ENCODE measurements at places on chromosomes 6 and 20. TPM values are rescaled to one million over a fixed set of nuclear protein-coding genes. Genes with fewer than 3 reads are reported as not detected.
A peak's percentile ranks its signal among the peaks of the same experiment; 100 is the strongest.

Gene DACT2
- total RNA-seq = 0.14 TPM

Gene SYNDIG1
- total RNA-seq = not detected

Gene SLC24A3
- 0.07 TPM for total RNA-seq

Gene GTSF1L
- not detected for total RNA-seq

- H3K27ac ChIP-seq = no peak overlapping the region
- H3K36me3 ChIP-seq = no peaks in the 10 kb centered on the region
- no peaks in the 10 kb centered on the region for H3K27me3 ChIP-seq
- DNase-seq = no peak
- H3K4me1 ChIP-seq = no peaks in the 10 kb centered on the region
Measured at GRCh38 chr20:33702861-33703260, 16.7 kb upstream of the E2F1 start.

- H3K4me1 ChIP-seq = no peaks in the 10 kb centered on the region
- H3K4me3 ChIP-seq = no peak overlapping the region
- H3K36me3 ChIP-seq = no peaks in the 10 kb centered on the region
- no peak for DNase-seq
- H3K27me3 ChIP-seq = no peaks in the 10 kb centered on the region
Measured at GRCh38 chr6:23280437-23280836, 711.1 kb downstream of the HDGFL1 start.

DNA sequence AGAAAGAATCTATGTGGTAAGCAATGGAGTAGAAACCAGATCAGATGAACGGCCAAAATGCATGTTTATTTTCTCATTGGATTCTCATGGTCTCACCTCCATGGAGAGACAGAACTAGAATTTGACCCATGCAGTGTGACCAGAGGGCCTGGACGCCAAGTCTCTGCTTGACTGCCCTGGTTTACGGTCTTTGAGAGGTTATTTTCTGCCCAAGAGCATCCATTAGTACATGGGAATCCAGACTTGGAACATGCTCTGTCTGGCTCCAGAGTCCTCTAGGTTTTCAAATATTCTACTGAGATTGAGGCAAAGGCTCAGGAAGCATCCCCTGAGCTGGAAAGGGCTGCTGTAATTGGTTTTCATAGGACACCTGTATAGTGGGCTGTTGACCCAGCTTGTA lies 45.5 kb upstream of the UST start:
- H3K4me1 ChIP-seq = peaks cover 12% of the 10 kb centered on the region
- DNase-seq = no peak
- H3K36me3 ChIP-seq = no peaks in the 10 kb centered on the region
- peak overlapping the region; percentile 78 for H3K4me3 ChIP-seq

DNA sequence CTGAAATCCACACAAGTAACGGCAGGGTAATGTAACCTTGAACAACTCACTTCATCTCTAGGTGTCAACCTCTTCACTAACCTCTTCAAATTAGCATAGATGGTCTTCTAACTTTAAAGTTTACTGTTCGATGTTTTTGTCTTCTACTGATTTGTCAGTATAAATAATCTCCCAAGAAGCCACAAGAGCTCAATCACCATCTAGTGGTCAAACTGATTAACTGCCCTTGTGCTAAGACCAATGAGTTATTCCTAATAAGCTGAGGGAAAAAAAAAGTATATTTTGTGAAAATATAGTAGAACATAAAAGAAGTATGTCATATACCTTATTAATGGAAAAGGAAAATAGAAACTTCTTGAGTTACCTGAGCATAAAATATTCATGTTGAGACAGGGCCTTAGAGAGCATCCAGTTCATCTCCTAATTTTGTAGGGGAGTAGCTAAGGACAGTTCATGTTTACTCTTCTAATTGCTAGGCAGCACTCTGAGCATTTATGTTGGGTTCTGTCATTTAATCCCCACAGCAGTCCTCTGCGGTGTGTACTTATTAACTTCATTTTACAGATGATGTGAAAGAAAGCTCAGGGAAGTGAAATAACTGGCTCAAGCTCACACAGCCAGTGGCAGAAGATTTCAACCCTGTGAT lies 317.1 kb downstream of the ESR1 start:
- H3K27ac ChIP-seq = peak overlapping the region; percentile 19
- no peak overlapping the region for H3K4me3 ChIP-seq
- no peaks in the 10 kb centered on the region for H3K27me3 ChIP-seq
- DNase-seq = no peak

GRCh38 chr20:60862601-60863000 lies 389.5 kb upstream of the CDH4 start:
- no peak for DNase-seq
- H3K27ac ChIP-seq = no peak overlapping the region
- H3K4me3 ChIP-seq = no peak overlapping the region
- H3K4me1 ChIP-seq = no peaks in the 10 kb centered on the region
- H3K27me3 ChIP-seq = peaks cover 11% of the 10 kb centered on the region

DNA sequence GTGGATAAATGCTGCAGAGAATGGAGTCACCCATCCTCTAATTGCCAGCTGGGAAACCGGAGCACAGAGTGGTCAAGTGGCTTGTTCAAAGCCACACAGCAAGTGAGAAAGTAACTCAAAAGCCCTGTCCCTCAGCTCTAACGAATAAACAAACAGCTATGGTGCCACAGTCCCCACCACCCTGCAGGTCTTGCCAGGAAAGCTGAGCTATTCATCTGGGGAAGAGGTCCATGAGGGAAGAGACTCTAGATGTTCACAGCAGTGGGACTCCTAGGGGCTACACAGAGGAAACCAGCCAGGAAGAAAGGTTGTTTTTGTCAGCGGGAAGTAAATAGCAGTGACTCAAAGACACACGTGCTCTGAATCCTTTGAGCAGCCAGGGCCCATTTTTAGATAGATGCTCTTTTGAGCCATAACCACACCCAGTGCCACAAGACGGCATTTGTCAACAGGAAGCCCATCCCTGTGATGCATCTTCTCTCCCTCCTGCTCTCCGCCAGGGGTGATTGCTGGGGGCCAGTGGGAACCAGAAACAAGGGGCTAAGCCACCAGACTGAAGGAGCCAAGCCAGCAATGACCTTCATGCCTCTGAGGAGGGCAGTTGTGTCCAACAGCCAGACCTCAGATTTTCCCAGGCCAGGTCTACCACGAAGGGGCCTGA lies 32.4 kb upstream of the TCP11 start:
- no peak overlapping the region for H3K4me3 ChIP-seq
- H3K27ac ChIP-seq = no peak overlapping the region
- H3K27me3 ChIP-seq = peaks cover 42% of the 10 kb centered on the region
- DNase-seq = no peak
- H3K36me3 ChIP-seq = peaks cover 4% of the 10 kb centered on the region

GRCh38 chr20:15072316-15072715 lies 734.9 kb upstream of the FLRT3 start:
- H3K4me1 ChIP-seq = no peaks in the 10 kb centered on the region
- no peak for DNase-seq
- no peaks in the 10 kb centered on the region for H3K36me3 ChIP-seq
- no peaks in the 10 kb centered on the region for H3K27me3 ChIP-seq
- no peak overlapping the region for H3K27ac ChIP-seq
- no peak overlapping the region for H3K4me3 ChIP-seq

GRCh38 chr6:55617272-55617671 lies 38.3 kb upstream of the HMGCLL1 start:
- H3K4me1 ChIP-seq = no peaks in the 10 kb centered on the region
- no peaks in the 10 kb centered on the region for H3K27me3 ChIP-seq
- no peaks in the 10 kb centered on the region for H3K36me3 ChIP-seq
- no peak overlapping the region for H3K4me3 ChIP-seq

- H3K36me3 ChIP-seq = peaks cover 5% of the 10 kb centered on the region
- H3K4me3 ChIP-seq = peak overlapping the region; percentile 44
- peak overlapping the region; percentile 33 for H3K27ac ChIP-seq
- no peak for DNase-seq
- peaks cover 6% of the 10 kb centered on the region for H3K27me3 ChIP-seq
- H3K4me1 ChIP-seq = peaks cover 40% of the 10 kb centered on the region
Measured at GRCh38 chr6:25944688-25945574, 14.4 kb upstream of the SLC17A2 start.

GRCh38 chr6:23696992-23697391 lies 429.0 kb upstream of the NRSN1 start:
- no peak for DNase-seq
- H3K27ac ChIP-seq = no peak overlapping the region
- H3K4me1 ChIP-seq = no peaks in the 10 kb centered on the region
- H3K27me3 ChIP-seq = no peaks in the 10 kb centered on the region

GRCh38 chr6:157133856-157134255 lies 189.5 kb downstream of the TMEM242 start:
- no peak for DNase-seq
- H3K4me1 ChIP-seq = peaks cover 22% of the 10 kb centered on the region

DNA sequence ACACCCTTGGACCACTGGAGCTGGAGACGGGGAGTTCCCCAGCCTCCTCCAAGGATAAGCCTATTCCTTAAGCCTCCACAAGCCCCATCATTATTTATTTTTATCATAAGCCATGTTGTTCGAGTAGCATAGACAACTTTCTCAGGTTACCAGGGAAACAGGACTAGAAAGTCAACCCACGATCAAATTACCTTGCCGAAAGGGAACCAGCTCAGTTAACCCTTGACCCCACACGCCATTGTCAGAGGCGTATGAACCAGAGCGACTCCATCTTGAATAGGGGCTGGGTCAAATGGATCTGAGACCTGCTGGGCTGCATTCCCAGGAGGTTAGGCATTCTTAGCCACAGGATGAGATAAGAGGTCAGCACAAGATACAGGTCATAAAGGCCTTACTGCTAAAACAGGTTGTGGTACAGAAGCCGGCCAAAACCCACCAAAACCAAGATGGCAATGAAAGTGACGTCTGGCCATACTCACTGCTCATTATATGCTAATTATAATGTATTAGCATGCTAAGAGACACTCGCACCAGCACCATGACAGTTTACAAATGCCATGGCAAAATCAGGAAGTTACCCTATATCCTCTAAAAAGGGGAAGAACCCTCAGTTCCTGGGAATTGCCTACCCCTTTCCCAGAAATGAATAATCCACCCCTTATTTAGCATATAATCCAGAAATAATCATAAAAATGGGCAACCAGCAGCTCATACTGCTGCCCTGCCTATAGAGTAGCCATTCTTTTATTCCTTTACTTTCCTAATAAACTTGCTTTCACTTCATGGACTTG lies 22.4 kb downstream of the SYNJ2 start:
- no peak overlapping the region for H3K4me3 ChIP-seq
- DNase-seq = no peak
- H3K27ac ChIP-seq = no peak overlapping the region
- H3K4me1 ChIP-seq = peaks cover 74% of the 10 kb centered on the region

GRCh38 chr6:4587171-4587570 lies 189.0 kb upstream of the CDYL start:
- peaks cover 24% of the 10 kb centered on the region for H3K27me3 ChIP-seq
- H3K4me3 ChIP-seq = no peak overlapping the region
- no peaks in the 10 kb centered on the region for H3K4me1 ChIP-seq
- H3K27ac ChIP-seq = no peak overlapping the region

DNA sequence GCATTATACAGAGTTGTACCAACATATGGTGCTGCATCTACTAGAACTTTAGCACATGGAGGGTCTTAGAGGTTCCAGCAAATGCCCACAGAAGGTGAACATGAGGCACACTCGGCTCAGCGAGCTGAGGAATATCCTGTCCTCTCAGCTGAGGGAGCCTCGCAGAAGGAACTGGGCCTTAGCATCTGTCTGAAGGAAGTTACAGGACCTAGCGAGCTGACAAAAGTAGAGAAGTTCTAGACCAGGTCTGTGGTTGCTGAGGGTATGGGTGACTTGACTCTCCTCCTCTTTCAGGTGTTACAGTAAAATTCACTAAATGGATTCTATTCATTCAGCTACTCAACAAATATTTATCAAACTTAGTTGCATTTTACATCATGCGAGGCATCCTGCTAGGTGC lies 157.2 kb downstream of the ZDHHC14 start:
- DNase-seq = peak; percentile 29
- H3K27ac ChIP-seq = no peak overlapping the region
- H3K36me3 ChIP-seq = peaks cover 3% of the 10 kb centered on the region

GRCh38 chr6:10723567-10723881 lies 654 bp downstream of the TMEM14C start:
- DNase-seq = no peak
- H3K4me3 ChIP-seq = peak overlapping the region; percentile 96
- H3K36me3 ChIP-seq = peaks cover 16% of the 10 kb centered on the region
- H3K27me3 ChIP-seq = no peaks in the 10 kb centered on the region
- peak overlapping the region; percentile 96 for H3K27ac ChIP-seq

DNA sequence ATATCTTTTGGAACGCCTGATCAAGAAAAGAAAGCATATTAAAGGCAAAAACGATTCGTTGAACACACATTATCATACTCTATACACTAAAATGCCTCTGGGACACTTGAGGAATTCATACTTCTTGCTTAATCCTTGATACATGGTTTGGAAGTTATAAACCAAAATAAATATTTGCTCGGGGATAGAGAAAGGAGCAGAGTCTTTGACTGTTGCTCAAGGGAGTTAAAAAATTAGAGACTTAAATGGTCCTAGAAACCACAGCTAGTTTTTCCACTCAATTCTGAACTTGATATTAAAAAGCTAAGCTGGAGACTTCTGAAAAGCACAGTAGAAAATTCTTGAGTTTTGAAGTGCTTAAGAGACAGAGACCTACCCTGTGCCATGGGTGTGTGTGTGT lies 98.9 kb downstream of the BCKDHB start:
- H3K27ac ChIP-seq = no peak overlapping the region
- no peaks in the 10 kb centered on the region for H3K4me1 ChIP-seq
- H3K27me3 ChIP-seq = no peaks in the 10 kb centered on the region

DNA sequence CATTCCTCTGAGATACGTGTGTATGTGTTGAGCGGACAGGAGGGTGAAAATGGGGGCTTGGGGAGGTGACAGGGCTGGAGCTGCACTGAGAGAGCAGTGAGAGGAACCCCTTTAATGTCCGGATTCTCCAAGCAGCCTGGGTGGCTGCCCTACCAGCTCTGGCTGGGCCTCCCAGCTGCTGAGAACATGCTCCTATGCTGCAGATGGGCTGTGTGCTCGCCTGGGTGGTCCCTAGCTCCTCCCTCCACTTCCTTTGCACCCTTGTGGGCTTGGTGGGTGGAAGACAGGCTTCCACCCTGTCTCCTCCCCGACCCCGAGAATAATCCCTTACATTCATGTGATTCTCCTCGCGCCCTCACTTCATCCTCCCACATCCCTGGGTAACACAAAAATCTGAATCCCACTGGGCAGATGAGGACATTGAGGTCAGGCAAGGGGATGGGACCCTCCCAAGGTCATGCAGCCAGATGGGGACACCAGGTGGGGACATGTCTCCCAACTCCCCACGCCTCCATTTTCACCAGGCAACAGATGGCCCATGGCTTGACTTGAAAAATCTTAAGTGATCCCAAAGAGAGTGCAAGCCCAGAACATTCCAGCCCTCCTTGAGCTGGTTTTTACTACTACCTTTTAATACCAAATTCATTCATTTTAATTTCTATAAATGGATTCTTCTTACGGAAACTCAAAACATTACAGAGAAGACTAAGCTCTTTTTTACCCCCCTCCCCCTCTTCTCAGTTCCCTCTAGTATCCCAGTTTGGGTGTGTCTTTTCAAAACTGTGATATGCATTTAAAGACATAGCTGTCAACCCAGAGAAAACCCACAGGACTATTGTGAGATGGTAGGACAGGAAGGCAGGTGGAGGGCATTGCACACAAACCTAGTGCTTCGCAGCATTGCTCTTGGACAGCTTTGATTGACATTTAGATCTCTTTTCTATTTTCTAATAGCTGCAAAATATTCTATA lies 5.0 kb upstream of the PDRG1 start:
- peaks cover under 1% of the 10 kb centered on the region for H3K36me3 ChIP-seq
- DNase-seq = no peak
- H3K4me1 ChIP-seq = peaks cover 4% of the 10 kb centered on the region
- peaks cover 26% of the 10 kb centered on the region for H3K27me3 ChIP-seq
- no peak overlapping the region for H3K27ac ChIP-seq
- H3K4me3 ChIP-seq = no peak overlapping the region

- H3K4me3 ChIP-seq = no peak overlapping the region
- no peaks in the 10 kb centered on the region for H3K36me3 ChIP-seq
- no peak overlapping the region for H3K27ac ChIP-seq
Measured at GRCh38 chr20:2395136-2395535, 14.4 kb downstream of the TGM6 start.

Data from activated T-cell treated with anti-CD3 and anti-CD28 coated beads, Interleukin-2, amount 50 U/mL, for 72 hours (primary cell).